ENCODE measurements at places on chromosomes 16 and 17.

- no peak for DNase-seq
Observed at GRCh38 chr16:78576941-78577340, 477.5 kb downstream of the WWOX start.

- DNase-seq = no peak
Observed at GRCh38 chr17:18850679-18851078, 7.3 kb upstream of the PRPSAP2 start.

GRCh38 chr17:3298260-3298659, at the start of gene OR3A1:
OR3A1 (minus strand) TSS chr17:3298360; CDS start chr17:3292582, 5,778 bp downstream.
- DNase-seq = no peak

DNA sequence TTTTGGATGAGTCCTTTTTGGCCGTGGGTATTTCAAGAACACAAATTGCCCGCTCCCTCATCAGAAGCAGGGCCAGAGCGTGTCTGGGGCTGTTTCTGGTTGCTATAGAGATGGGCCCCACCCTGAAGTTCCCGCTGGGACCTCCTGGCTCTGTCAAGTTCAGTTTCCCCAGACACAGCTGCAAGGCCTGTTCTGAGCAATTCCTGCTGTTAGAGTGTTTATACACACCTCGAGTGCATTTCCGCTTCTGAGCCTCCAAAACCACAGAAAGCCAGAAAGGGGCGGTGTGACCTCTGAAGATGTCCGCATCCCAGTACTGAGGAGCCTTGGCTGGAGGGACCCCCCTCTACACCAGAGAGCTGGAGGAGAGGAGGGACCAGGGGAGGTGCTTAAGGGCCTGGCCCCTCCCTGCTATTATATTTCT, 9.3 kb upstream of the WBP2 start:
- no peak for DNase-seq

DNA sequence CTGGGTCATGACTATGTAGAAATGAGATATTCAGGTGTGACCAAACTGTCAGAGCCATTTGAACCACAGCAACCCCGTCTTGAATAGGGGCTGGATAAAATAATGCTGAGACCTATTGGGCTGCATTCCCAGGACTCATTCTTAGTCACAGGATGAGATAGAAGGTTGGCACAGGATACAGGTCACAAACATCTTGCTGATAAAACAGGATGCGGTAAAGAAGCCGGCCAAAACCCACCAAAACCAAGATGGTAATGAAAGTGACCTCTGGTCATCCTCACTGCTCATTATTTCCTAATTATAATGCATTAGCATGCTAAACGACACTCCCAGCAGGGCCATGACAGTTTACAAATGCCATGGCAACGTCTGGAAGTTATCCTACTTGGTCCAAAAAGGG, 545.5 kb downstream of the TMEM114 start:
- DNase-seq = no peak

DNA sequence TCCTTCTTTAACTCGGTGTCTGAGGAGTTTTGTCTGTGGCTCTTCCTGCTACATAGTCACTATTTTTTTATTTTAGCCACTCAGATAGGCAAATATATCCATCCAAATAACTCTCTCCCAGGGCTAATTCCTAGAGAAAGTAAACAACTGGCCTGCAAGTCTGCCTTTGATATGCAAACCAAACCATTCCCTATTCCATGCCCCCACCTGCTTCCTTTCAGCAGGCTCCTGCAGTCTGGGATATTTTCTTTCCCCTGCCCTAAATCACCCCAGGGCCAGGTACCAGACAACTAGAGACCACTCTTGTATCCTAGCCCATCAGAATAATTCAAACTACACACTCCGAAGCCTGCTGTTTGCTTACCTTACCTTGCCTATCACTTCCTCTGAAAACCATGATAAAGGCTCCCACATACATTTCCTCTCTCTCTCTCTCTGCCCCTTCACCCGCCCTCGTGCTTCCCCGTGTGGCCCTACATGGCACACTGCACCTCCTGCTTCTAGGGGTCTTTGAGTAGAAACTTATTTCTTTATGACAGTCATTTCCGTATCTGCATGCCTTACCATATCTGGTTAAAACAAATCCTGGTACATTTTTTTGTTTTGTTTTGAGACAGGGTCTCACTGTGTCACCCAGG, 8.3 kb downstream of the CD300H start:
- DNase-seq = no peak

DNA sequence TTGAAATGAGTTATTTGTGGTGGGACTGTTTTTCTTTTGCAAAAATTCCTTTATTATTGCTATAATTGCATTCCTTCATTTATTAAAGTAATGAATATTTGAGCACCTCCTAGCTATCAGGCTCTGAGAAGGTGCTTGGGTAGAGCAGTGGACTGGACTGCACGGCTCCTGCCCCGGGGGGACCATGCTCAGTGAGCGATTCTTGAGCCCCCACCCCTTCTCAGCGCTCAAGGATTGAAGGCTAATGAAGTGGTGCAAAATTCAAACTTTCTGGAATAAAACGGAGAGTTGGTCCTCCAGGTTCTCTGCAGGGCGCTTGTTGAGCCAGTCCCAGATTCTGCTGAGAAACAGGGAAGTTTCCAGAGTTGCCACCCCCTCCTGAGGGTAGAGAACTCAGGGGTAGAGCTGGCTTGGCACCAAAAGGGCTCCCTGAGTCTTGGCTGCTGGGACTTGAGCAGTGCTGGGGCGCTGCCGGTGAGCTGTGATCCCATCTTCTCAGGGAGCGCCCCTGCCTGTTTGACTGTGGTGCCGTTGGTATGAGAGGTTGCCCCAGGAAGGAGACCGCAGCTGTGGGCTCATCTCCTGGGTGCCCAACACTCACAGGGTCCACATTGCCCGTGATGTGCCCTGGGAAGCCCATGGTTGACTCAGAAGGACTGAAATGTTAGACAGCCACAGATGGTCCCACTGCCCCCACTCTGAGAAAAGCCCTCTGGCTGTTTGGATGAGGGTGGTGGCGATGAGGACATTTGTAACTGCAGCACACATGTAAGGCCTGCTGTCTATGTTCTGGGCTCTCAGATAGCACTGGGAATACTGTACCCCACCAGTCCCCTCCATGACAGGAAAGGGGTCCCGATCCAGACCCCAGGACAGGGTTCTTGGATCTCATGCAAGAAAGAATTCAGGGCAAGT, 20.0 kb downstream of the KSR1 start:
- DNase-seq = no peak

DNA sequence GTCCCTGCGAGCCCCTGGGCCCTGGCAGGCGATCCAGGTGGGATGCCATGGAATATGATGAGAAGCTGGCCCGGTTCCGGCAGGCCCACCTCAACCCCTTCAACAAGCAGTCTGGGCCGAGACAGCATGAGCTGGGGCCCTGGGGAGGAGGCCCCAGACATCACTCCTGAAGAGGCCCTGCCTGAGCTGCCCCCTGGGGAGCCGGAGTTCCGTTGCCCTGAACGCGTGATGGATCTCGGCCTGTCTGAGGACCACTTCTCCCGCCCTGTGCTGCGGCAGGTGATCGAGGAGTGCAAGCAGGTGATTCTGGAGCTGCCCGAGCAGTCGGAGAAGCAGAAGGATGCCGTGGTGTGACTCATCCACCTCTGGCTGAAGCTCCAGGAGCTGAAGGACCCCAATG, 33.1 kb downstream of the CDRT15L2 start:
- DNase-seq = no peak

GRCh38 chr17:72565006-72565405, 444.2 kb downstream of the SOX9 start:
- DNase-seq = no peak

- no peak for DNase-seq
Observed at GRCh38 chr17:35373534-35373983, at the start of gene SLFN11. SLFN11 (minus strand) TSS chr17:35373621; CDS start chr17:35363807, 9,814 bp downstream.

DNA sequence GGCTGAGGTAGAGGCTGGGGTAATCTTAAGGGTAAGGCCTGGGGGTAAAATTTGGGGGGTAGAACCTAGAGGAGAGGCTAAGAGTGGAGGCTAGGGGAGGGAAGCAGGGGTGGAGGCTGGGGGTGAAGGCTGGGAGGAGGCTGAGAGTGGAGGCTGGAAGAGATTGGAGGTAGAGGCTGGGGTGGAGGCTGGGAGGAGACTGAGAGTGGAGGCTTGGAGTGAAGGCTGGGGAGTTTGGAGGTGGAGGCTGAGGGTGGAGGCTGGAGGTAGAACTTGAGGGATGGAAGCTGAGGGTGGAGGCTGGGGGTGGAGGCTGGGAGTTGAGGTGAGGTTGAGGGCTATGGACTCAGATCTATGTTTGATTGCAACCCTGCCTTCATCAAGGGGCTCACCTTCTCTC, 333.6 kb downstream of the C16orf95 start:
- no peak for DNase-seq

GRCh38 chr17:78164748-78165607, 3.4 kb upstream of the SYNGR2 start:
- DNase-seq = no peak

DNA sequence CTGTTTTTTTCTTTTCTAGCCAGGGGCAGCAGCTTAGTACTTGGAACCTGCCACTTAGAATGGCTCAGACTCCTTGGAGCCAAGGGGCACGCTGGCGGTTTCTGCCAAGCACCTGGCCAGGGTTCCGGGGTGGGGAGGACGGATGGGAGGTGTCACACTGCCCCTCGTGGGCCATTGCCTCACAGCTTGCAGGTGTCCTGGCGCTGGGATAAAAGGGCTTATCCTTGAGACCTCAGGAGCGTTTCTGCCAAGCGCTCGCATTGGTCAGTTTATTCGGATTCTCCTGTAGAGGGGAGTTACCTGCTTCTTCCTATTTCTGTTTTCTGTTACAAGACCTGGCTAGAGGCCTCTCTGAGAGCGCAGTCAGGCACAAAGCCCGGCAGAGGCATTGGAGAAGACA, 234.6 kb downstream of the MSI2 start:
- no peak for DNase-seq

- DNase-seq = no peak
Observed at GRCh38 chr17:67441052-67441895, 64.2 kb downstream of the PITPNC1 start.

GRCh38 chr17:77885678-77886386, 72.7 kb upstream of the TNRC6C start:
- no peak for DNase-seq

DNA sequence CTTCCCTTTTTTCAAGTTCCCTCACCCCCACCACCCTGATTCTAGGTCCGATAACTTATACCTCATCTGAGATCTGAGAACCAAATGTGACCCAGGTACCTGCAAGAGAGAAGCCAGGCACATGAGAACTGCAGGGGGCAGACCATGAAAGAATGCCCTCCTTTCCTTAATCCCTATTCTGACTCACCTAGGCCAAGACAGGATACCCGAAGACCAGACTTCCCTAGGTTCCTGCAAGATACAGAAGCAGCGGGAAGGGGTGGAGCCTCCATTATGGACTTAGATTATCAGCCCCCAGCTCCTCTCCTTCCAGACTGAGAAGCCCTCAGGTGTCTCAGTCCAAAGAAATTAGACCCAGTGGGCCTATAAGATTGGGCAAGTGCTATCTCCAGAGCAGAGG, 2.1 kb downstream of the KCNAB3 start:
- DNase-seq = no peak

- DNase-seq = no peak
Observed at GRCh38 chr16:14291286-14291685, 220.2 kb downstream of the MRTFB start.

DNA sequence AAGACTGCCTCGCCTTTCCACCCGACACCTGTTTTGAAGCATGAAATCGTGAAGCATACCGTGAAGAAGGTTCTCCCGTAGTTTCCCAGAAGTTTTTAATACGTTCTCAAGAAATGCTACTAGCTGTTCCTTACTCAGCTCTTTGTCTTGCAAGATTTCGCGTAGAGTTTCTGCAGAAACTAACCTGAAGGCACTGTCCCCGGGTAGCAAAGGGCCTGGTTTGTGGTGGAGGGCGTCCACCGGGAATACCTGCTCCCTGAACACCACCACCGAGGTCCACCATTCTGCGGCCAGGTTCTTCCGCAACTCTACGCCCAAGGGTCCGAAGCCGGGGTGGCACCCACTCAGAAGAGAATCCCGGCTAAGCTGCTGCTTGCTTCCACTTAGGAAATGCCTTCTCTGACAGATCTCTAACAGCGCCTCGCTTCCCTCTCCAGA, 487 bp downstream of the POLG2 start:
- peak; percentile 23 for DNase-seq

DNA sequence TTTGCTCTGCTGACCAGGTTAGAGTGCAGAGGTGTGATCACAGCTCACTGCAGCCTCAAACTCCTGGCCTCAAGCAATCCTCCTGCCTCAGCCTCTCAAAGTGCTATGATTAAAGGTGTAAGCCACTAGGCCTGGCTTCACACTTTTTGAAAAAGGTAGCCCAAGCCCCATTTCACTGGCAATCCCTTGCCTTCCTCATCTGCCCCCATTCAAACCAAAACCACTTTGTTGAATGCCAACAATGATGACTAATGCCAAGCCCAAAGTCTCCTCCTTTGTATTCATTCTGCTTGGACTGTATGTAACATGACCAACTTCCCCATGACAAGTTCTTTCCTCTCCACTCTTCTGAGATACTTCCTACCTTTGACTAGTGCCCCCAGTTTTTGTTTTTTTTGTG, 33.1 kb downstream of the N4BP1 start:
- no peak for DNase-seq

DNA sequence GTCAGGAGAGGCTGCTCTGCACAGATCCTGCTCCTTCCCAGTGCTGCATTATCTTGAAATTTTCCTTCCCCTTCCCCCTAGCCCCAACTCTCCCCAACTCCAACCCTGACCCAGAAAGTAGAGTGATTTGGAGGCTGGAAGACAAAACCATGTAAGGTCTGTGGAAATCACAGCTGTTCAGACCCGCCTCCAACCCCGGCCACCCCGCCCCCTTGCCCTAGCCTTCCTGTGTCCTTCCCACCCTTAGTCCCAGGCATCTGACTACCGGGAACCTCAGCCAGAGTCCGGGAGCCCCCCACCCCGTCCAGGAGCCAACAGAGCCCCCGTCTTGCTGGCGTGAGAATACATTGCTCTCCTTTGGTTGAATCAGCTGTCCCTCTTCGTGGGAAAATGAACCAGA, at the start of gene AOC3:
AOC3 (plus strand) TSS at position 246 of the 400 bp plus-strand sequence; CDS start at position 391, 145 bp downstream.
- no peak for DNase-seq

DNA sequence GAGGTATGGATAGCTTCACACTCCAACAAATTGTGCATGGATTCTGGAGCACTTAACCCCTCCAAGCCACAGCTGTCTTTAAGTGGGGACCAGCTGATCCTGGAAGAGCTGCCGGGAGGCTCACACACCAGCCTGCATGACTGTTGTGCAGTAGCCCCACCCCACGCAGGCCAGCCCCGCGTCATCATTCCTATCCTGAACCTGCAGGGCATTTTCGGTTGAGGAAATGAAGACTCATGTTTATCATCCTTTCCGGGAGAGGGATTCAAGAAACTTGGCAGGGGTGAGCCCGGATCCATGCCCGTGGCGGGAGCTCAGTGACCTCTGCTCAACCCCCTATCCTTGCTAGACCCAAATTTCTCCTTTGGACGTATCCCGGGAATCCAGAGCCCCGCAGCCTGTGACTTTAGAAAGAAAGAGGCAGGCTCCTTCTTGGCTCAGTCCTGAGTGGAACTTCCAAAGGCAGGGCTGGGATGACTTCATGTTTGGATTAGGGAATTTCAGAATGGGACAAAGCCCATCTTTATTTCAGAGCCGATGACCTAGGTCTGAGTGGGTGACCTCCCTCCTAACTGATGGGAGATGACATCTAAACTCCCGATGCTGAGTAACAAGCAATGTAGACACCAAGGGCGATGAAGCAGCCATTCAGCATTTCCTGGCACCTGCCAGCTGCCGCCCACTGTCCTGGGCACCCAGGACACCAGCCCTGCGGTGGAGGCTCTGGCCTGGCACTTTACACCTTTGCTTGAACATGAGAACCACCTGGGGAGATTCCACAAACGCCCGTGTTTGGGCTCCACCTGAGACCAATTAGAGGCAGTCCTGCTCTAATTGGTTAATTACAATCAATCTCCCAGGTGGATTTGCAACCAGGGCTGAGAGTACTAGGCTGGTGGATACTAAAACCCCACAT, 43.3 kb upstream of the CMIP start:
- no peak for DNase-seq

- peak; percentile 61 for DNase-seq
Observed at GRCh38 chr17:8126491-8127066, 2.7 kb upstream of the HES7 start.
